ENCODE measurements at places on chromosomes 5 and 9.

DNA sequence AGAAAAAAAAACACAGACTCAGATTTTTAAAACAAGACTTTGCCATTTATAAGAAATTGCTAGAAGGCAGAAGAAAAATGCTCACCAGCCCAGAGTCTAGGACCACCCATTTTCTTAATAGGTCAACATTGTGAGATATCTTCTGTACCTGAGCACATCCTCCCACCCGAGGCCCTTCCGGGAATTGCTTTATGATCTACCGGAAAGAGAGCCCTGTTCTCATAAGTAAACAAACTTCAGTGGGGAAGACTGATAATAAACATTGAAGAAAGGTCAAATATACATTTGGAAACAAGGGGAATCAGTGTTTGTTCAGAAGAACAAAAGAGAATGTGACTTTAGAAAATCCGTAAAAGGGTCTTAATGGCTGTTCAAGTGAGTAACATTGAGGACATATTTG lies 44.4 kb downstream of the PRKACG start:
- DNase-seq = no peak

GRCh38 chr5:109907189-109907588 lies 217.5 kb downstream of the MAN2A1 start:
- DNase-seq = no peak

DNA sequence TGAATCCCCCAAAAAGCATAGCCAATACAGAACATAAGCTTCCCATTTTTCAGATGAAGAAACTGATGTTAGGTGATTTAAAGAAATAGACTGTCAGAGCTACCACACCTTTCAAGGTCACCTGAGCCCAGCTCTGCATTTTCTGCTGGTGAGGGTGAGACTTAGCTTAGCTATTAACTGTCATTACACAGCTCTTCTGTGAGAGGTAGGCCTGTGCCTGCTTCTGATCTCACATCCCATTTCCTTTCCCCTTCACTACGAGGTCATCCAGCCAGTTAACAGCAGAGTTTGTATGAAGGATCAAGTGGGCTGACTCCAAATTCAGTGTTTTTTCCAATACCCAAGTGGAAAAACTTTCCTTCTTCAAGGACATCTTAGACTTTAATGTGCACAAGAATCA lies 528.6 kb upstream of the CLINT1 start:
- no peak for DNase-seq

- no peak for DNase-seq
Observed at GRCh38 chr5:33583332-33583731, 142.6 kb downstream of the TARS1 start.

DNA sequence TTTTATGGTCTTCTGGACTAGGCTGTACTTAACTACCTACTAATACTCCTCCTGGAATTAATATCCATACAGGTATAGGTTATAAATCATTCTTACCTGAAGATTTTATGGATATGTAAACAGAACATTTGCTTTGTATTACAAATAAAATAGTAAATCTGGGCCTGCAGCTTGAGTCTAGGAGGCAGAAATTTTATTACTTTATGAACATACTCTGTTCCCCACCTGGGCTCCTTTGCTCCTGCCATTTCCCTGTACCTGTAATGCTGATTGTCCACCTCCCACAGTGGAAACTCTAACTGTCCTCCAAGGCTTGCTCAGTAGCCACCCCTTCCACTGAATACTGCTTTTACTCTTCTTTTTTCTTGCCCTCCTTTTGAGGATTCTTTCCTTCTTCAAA lies 108.0 kb downstream of the PAM start:
- no peak for DNase-seq

- DNase-seq = no peak
Observed at GRCh38 chr9:104494808-104495207, 9.3 kb upstream of the OR13F1 start.

- DNase-seq = no peak
Observed at GRCh38 chr5:96641368-96642280, 20.6 kb upstream of the CAST start.

GRCh38 chr9:118829334-118829733 lies 539.9 kb downstream of the BRINP1 start:
- no peak for DNase-seq
